ENCODE measurements at places on chromosomes 4 and X.

GRCh38 chr4:1783970-1784369, 9.1 kb upstream of the FGFR3 start:
- no peak for DNase-seq

GRCh38 chrX:538311-538710, 92.3 kb upstream of the SHOX start:
- no peak for DNase-seq

DNA sequence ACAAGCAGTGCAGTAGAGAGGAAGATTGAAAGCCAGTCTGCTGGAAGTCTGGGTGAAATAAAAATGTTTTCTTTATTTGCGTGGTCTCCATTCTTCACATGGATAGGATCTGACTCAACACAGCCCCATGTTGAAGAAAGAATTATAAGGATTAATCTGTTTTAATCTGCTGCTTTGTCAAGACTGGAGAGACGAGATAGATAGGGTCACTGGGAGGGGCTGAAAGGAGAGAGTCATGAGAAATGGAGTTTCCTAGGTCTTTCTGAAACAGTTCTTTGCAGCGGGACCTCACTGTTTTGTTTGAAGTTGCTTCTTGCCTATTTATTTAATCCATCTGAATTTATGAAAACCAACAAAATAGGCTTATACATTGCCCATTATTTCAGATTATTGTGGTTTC, 32.4 kb upstream of the RHOH start:
- no peak for DNase-seq

- DNase-seq: no peak
Observed at GRCh38 chr4:15378062-15378461, 49.8 kb upstream of the C1QTNF7 start.

GRCh38 chr4:184147858-184148737, 69.6 kb downstream of the ENPP6 start:
- DNase-seq: no peak

- no peak for DNase-seq
Observed at GRCh38 chrX:88604433-88605221, 142.4 kb upstream of the CPXCR1 start.

DNA sequence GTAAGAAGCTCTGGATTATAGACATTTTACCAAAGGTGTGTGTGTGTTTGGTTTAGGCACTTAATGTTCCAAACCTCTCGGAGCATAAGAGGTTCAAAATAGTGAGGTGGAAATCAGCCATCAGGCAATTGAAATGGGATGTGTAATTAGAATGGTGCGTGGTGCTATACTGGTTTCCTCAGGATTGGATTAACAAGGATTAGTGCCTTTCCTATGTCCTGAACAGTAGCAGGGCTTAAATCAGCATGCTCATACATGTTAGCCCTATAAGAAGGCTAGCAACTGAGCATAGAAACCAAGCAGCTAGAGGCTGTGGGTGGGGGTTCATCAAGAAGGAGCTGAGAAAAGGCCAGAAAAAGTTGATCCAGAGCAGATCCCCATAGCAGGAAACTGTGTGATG, 256.8 kb upstream of the CXXC4 start:
- no peak for DNase-seq

GRCh38 chrX:69019073-69019890, 146.0 kb downstream of the PJA1 start:
- no peak for DNase-seq

DNA sequence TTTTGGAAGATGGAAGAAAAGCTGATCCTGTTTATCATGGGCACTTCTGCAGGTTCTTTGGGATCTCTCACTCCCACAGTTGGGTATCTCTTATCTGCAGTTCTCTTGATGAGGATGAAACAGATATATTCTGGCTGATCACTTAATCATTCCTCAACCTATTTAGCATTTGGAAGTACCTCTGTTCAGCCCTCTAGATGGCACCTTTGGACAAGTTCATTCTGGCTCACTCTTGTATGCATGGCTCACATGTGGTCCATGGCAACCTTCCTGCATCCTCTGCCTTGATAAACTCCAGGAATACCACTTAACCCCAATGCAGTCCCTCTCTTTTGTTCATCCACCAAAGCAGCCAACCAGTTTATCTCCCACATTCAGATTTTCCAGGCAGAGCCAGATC, 74.2 kb downstream of the SMARCA5 start:
- no peak for DNase-seq

GRCh38 chrX:97700547-97700946, 816.8 kb downstream of the RPA4 start:
- no peak for DNase-seq

- no peak for DNase-seq
Observed at GRCh38 chr4:156594624-156595023, 377.0 kb downstream of the PDGFC start.

GRCh38 chrX:139811942-139812629, 104.1 kb upstream of the MCF2 start:
- no peak for DNase-seq

GRCh38 chrX:21873063-21873775, 17.4 kb downstream of the YY2 start:
- DNase-seq: no peak

DNA sequence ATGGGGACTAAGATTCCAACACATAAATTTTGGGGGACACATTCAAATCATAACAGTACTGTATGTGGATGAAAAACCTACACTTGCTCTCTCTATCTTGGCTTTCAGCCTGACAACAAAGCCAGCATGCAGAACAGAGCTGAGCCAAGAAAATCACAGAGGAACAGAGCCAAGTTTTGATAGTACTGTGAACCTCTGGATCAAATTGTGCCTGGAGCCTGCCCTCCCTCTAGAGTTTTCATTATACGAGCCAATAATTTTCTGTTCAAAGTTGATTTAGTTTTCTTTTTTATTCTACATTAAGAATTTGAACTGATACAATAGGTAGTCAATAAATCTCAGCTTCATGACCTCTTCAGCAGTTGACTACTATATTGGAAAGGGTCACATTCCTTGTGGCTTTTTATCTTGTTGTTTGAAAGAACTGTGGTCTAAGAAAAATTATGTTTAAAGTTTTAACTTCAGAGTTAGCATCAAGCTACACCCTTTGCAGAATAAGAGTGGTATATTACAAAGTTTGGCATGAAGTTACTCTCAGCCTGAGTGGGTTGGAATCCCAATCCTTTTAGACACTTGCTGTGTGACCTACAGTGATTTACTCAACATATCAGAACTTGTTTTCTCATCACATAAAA, 31.1 kb downstream of the GRID2 start:
- no peak for DNase-seq

GRCh38 chrX:10189317-10190268, 32.8 kb downstream of the CLCN4 start:
- DNase-seq: peak; percentile 33

DNA sequence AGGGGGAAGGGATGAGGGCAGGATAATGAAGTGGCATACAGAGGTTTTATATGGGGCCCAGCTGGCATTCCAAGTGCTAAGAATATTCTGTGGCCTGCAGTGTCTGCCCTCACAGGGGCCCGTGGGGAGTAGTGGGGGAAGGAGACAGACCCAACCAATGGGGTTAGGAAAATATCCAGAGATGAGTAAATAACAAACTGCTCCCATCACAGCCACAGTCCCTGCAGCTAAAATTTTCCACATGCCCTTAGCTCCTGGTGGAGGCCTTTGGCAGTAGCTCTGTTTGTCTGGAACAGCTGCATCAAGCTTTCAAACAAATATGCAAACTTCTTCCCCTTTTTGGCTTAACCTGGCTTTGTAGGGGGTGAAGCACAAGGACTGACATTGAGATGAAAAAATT, 3.1 kb downstream of the SRPX2 start:
- DNase-seq: no peak

Data from activated CD8-positive, alpha-beta memory T cell treated with anti-CD3 and anti-CD28 coated beads for 1 hour (primary cell).